ENCODE measurements at places on chromosomes 2 and 18.

- no peaks in the 10 kb centered on the region for H3K4me1 ChIP-seq
- no peak for DNase-seq
- H3K27me3 ChIP-seq: no peaks in the 10 kb centered on the region
- H3K27ac ChIP-seq: no peak overlapping the region
- H3K4me3 ChIP-seq: no peak overlapping the region
Measured at GRCh38 chr2:11822746-11823451, 76.5 kb downstream of the LPIN1 start.

- H3K36me3 ChIP-seq: no peaks in the 10 kb centered on the region
- no peak overlapping the region for H3K27ac ChIP-seq
- H3K27me3 ChIP-seq: no peaks in the 10 kb centered on the region
- no peak for DNase-seq
- H3K4me3 ChIP-seq: no peak overlapping the region
- no peaks in the 10 kb centered on the region for H3K4me1 ChIP-seq
Measured at GRCh38 chr18:27614951-27615844, 430.1 kb upstream of the CHST9 start.

GRCh38 chr2:237966250-237966564 lies 607 bp upstream of the UBE2F start:
- H3K4me1 ChIP-seq: peaks cover 13% of the 10 kb centered on the region
- peak overlapping the region; percentile 96 for H3K4me3 ChIP-seq
- H3K36me3 ChIP-seq: no peaks in the 10 kb centered on the region
- H3K27me3 ChIP-seq: no peaks in the 10 kb centered on the region
- no peak for DNase-seq

DNA sequence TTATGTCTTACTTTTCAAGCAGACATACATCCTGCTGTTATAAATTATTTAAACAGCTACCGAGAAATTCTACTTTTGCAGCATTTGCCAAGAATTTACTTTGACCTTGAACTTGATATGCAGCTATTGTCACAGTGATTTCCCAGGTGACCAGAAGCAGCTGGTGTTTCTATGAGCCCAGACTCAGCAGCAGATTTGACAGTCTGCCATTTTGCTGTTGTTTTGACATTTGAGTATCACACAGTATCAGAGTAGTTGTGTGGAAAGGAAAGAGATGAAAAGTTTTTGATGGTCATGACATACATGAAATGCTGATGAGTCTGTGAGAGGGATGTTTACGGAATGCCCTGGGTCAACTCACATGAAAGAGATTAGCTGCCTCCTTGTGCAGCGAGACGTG lies 6.6 kb upstream of the CCDC195 start:
- H3K4me3 ChIP-seq: no peak overlapping the region
- DNase-seq: no peak
- no peak overlapping the region for H3K27ac ChIP-seq

GRCh38 chr2:42449163-42450087 lies 44.4 kb downstream of the KCNG3 start:
- H3K27ac ChIP-seq: no peak overlapping the region
- H3K4me3 ChIP-seq: no peak overlapping the region

GRCh38 chr2:203585516-203585915 lies 50.4 kb upstream of the RAPH1 start:
- H3K27me3 ChIP-seq: no peaks in the 10 kb centered on the region
- no peak overlapping the region for H3K27ac ChIP-seq
- no peak overlapping the region for H3K4me3 ChIP-seq
- no peak for DNase-seq

DNA sequence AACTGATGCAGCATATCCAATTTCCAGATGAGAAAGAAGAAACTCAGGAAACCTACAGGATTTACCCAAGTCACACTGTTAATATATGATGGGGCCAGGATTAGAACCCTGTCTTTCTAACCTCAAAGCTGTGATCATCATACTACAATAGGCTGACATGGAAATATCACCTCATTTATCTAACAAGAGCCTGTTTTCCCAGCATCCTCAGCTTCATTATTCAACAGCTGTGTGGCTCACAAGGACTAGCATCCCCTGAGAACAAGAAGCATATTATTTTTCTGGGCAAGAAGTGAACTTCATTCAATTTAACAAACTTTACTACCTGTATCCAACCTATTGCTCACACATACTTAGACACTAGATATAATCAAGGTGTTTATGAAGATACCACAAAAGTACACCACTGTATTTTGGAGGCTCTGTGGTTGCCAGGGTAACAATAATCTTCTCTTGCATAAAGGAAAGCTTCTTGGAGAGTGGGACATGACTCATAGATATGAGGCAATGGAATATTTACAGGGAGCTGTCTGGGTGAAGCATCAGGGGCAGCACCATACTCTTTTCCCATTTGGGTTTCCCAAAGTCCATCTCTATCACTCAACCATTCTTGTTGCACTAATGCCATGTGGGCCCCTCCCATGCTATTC lies 218.2 kb downstream of the RAD51AP2 start:
- H3K4me1 ChIP-seq: no peaks in the 10 kb centered on the region
- H3K36me3 ChIP-seq: no peaks in the 10 kb centered on the region
- H3K27ac ChIP-seq: no peak overlapping the region
- H3K27me3 ChIP-seq: no peaks in the 10 kb centered on the region
- no peak for DNase-seq

DNA sequence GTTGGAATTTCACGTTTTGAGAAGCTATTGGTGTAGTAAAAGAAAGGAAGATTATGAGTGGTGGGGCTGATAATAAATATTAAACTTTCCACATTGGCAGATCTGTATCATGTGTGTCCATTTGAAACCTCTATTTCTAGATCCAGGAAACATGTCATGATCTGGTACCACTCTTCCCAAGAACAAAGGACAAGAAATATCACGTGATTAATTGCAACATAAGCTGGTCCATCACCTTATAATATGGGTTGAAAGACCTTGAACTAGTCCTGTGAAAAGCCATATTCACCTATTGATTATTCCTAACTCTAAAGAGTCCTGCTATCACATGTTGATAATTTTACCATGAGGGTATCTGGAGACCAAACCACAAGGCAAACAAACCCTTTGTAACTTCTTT lies 335.3 kb upstream of the SMIM21 start:
- no peak overlapping the region for H3K27ac ChIP-seq
- no peaks in the 10 kb centered on the region for H3K4me1 ChIP-seq
- no peaks in the 10 kb centered on the region for H3K36me3 ChIP-seq
- DNase-seq: no peak

DNA sequence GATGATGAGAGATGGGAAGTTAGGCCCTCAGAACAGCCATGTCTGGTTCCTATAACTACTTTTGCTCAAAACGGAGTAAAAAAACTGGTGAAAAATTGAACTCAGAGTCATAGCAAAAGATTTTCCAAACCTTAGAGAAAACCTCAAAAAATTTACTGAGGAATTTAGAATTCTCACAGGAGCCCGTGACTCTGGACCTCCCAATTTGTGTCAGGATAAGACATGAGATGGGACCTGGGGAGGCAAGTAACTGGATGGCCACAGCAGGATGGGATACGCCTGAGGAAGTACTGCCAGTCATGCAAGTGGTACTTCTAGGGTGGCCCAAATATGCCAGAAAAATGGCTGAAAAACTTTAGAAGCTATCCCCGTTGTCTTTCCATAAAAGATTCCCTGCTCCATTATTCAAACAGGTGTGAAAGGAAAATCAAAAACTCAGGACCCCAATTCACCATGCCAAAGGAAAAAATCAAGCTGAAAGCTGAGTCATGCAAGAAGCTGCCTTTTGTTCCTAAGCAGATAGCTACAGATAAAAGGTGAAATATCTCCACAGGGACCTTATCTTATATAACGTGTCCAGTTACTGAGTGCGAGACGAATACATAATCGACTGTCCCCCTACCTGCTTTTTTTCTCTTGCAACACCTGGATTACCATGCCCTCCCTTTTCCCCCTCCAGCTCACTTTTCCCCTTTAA lies 34.1 kb upstream of the LIPG start:
- no peak for DNase-seq
- no peaks in the 10 kb centered on the region for H3K4me1 ChIP-seq
- no peaks in the 10 kb centered on the region for H3K36me3 ChIP-seq
- H3K27me3 ChIP-seq: no peaks in the 10 kb centered on the region
- no peak overlapping the region for H3K4me3 ChIP-seq

Data from naive thymus-derived CD4-positive, alpha-beta T cell (primary cell).